ENCODE measurements at places on chromosomes 2 and 18.

DNA sequence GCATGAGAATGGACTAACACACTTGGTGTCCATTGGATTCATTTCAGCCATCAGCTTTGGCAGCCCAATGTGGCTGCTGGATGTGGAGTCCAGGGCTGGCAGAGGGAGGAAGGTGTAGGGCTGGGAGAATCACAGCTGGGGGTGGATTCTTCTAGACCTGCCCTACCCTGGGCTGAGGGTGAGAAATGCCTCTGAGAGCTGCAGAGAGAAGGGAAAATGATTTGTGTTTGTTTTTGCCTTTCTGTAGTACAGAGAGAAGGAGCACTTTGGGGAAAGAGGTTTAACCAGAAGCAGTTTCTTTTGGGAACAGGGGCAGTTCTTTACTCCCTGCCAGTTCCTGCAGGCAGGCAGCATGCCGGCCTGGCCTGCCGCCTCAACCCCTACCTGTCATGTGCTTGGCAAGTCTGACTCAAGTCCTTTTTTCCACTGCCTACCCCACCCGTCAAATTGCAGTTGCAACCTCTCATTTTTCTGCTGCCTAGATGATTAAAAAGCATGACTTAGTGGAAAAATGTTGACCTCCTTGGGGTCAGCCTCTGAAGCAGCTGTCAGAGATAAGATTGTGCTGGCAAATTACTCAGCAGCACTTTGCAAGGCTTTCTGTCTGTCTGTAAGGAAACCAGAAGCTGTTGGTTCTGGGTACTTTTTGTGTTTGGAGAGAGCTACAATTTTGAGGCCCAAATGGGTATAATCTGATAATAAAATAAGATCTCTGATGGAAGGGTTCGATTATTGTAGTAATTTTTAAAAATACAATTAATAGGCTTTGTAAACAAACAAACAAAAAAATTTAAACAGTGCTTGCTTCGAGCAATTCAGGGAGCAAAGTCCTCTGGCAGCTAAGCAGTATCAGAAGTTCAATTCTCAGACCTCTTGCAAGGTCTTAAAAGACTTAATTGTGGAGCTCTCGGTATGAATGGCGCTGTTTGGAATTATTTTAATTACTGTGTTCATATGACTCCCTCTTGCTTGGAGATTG is 21.7 kb downstream of the LBH start:
- peak; percentile 70 for DNase-seq

- no peak for DNase-seq
These were observed 9.6 kb upstream of the ITPRIPL1 start for GRCh38 chr2:96315400-96316071.

- DNase-seq: no peak
These were observed 148.2 kb downstream of the FAM161A start for GRCh38 chr2:61705625-61706024.

GRCh38 chr2:141994066-141994465 is 136.8 kb downstream of the LRP1B start:
- no peak for DNase-seq

- DNase-seq: no peak
These were observed 274.0 kb downstream of the TSN start for GRCh38 chr2:122029456-122029855.

DNA sequence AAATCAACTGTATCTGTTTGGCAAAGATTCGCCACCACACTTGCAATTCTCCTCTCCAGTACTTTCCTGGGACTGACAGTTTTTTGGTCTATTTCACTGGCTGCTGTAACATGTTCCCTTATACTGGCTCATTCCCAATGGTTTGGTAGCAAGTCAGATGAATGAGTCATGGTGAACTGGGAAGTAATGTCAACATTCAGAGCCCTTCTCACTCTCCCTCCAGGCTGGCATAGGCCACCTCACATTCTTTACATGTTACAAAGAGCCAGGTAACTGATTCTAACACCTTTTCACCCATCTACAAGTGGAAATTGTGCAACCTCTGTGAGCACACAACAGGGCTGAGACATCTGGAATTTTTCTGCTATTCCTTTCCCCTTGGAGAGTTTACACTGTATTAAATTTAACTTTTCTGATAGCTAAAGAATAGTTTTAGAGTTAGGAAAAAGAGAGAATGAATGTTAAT is 111.3 kb upstream of the TLK1 start:
- no peak for DNase-seq

GRCh38 chr2:207812058-207812725 is 42.5 kb upstream of the FZD5 start:
- DNase-seq: no peak

GRCh38 chr2:55843096-55843993 is 80.2 kb downstream of the EFEMP1 start:
- no peak for DNase-seq

GRCh38 chr2:134245340-134245984 is 8.4 kb upstream of the MGAT5 start:
- peak; percentile 76 for DNase-seq

DNA sequence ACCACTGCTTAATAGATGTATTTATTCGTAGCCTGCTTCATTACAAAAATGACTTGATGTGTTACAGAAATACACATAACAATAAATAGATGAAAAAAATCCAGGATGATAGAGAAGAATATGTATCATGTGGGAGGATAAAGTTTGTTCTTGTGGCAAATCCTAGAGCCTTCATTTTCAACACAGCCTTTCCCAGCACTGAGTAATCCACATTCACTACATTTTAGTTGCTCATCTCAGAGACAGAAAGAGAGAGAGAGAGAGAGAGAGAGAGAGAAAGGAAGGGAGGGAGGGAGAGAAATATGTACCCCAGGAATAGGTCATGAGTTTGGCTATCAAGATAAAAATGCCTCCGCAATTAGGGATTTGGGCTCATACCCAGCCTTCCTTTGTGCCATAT is 144.3 kb downstream of the RBMS1 start:
- DNase-seq: no peak

DNA sequence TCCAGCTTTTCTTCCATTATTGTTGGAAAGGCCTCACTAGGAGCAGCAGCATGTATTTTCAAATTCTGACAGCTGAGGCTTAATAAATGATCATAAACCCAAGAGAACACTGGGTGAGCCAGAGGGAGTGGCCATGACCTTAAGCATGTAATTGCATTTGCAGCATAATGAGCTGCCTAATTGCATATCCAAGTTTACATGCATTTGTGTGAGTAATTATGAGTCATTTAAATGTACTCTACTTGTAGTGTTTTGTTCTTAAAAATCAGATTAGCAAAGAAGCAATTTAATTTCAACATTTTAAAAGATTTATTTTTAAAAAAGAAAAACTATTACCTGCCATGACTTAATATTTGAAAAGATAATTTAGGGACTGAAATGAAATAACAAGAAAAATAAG is 74.8 kb downstream of the NOL10 start:
- no peak for DNase-seq

DNA sequence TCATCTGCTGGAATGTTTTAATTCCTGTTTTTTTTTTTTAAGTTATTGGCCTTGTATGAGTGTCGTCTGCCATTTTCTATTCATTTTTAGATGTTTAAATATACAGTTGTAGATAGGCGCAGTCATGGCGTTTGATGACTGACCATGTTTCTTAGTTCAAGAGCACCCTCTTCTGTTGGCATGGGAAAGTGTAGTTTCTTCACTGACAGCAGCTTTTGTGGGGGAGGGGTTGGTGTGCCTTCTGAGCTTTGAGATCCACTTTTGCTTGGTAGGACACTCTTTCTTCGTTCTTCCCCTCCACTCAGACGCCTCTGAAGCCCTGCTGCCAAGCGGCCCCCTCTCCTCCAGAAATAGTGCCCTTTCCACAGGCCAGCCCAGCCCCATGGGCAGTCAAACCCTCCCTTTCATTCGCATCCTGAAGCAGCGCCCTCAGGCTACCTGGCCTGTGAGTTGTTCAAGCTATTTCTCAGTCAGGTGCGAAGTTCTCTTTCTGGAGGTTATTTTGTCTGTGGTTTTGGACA is 492.0 kb downstream of the TNS1 start:
- no peak for DNase-seq

- DNase-seq: no peak
These were observed 260.4 kb upstream of the MEIS1 start for GRCh38 chr2:66174491-66174890.

- no peak for DNase-seq
These were observed 32.2 kb downstream of the TLK1 start for GRCh38 chr2:171128461-171128860.

- DNase-seq: no peak
These were observed 409.3 kb upstream of the KCNH7 start for GRCh38 chr2:163247847-163248220.

DNA sequence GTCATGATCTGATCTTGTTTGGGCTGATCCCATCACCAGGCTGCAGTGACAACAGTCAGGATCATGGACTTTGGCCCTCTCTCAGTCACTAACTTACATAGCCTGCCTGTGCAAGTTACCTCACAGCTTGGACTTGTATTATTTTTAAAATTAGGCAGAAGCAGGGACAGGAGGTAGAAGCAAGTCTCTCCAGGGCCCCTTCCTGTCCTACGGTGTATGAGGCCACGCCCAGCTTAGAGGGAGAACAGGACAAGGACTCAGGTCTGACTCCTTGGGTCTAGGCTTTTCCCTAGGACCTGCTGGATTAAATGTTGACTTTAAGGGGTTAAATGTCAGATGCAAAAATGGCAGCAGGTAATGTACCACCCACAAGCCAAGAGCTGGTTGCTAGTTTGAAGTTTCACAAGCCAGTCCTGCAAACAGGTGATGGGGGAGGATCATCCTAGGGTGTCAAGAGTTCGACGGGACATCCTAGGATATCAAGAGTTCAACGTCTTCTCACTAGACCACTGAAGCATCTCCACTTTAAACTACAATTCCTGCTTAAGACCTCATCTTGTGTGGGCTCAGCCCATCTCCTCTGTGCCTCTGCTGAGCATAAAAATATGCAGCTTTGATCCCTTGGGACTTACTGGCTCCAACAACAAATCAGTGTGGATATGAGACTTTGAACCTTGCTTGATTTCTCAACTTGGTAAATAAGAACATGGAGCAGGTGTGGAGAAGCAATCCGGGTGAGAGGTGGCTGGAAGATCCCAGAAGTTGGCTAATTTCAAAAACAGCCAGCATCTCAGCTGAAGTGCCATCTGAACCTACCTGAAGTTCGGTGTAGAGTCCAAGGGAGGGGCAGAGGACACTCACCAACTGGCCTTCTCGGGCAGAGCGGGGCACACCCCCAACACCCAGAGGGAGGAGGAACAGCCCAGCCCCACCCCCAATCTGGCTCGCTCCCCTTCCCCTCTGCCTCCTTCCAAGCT is 39.5 kb downstream of the SFXN5 start:
- no peak for DNase-seq

- no peak for DNase-seq
These were observed 436.9 kb downstream of the SLC4A3 start for GRCh38 chr2:220064111-220065030.

DNA sequence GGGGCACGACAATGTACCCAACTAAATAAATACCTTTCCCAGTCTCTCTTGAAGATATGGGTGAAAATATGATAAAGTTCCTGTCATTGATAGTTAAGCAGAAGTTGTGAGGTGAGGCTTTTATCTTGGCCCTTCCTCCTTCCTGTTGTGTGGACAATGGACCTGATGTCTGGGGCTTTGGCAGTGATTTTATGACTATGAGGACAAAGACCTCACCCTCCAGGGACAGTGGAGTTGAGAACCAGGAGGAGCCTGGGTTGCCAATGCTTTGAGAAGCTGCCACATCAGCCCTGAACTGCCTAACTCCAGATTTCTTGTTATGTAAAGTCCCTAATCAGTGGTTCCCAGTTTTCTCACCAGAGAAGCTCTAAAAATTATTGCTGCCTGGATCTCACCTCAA is 20.8 kb upstream of the MGAT4A start:
- no peak for DNase-seq

All from activated CD4-positive, alpha-beta T cell treated with anti-CD3 and anti-CD28 coated beads, Interleukin-2, amount 50 U/mL, for 24 hours (primary cell).